ENCODE measurements at places on chromosomes 12 and 14.

DNA sequence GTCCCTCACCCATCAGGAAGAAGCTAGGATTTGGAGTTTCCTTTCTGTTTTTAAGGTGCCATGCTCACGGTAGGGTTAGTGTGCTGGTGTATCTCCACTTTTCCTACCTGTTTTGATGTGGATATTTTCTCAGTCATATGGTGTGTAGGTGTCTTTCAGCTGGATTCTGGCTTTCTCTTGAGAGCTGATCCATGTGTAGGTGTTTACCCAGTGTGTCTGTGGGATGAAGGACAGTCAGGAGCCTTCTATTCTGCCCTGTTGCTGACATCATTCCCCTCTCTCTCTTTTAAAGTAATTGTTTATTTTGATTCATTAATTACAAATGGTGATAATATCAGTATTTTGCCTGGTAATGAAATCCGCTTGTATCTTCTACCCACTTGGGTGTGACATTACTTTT is 22.8 kb downstream of the TMX1 start:
- DNase-seq = no peak

- no peak for DNase-seq
Measured at GRCh38 chr12:41362510-41362909, 174.4 kb downstream of the PDZRN4 start.

DNA sequence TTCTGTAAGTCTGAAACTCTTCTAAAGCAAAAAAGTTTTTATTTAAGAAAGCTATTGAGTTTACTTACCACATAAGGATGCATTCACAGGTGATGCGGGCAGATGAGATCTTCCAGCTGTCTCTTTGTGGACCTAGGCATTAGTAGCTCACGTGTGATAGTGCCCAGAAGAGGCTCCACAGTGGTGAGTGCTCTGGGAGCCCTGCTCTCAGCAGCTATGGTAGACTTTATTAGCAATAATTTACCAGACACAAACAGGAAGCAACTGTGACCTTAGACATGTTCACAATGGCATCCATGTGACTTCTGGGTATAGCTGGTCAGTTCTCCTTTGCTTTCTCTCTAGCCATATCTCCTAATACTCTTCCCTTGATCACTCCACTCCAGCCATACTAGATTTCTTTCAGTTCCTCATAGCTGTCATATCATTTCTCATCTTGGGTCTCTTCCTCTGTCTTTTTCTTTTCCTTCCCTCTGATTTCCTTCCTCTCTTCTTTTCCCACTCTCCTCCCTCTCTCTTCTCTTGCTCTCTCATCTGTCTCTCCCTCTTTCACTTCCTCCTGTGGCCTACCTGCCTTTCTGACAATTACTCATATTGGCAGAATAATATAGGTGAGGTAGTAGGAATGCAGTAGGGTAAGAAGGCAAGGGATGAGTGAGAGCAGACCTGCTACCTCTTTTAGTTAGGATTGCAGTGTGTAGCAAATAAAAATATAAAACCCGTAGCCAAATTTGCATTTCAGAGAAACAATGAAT is 75.2 kb upstream of the SCAF11 start:
- DNase-seq = no peak

GRCh38 chr14:41225433-41225832 is 381.2 kb upstream of the LRFN5 start:
- no peak for DNase-seq

DNA sequence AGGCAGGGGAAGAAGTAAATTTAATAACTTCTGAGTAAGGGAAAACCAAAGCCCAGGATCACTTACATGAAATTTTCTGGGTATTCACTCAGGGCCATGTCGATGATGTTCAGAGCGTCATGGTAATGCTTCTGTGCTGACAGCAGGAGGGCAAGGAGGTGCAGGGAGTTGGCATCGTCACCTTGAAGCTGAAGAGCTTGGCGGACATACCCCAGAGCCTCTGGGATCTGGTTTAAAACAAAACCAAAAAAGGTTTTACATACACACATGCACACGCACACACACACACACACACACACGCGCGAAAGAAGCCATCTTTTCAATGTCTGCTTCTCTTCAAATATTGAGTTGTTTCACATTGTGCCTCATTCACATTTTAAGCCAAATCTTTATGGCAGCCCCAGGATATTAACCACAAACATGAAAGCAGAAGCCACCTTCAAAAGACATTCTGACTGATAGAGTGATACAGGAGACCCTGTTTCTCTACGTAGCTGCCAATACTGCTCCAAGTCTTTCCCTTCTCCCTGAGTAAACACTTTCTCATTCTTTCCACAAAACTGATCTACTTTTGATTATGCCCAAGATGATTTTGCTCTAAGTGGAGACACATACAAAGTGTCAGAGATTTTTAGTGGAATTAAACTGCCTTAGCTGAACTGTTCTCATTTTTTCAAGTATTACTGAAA is 172.1 kb downstream of the TTC7B start:
- DNase-seq = no peak

DNA sequence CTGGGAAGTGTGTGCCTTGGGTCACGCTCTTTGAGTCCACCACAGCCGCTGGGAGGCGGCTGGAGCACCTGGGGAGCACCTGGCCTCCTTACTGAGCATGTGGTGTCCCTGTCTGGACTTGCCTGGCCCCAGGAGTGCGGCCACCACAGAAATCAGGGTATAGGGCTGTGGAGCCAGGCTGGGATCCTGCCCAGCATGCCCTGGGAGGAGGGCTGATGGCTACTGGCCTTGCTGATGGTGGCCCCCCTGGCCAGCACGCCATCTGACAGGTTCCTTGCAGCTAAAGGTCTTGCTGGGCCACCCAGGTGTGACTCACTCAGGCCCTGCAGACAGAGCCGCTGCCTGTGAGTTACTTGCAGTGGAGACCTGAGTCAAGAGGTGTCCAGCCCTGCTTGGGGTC is 6.0 kb downstream of the ULK1 start:
- no peak for DNase-seq

DNA sequence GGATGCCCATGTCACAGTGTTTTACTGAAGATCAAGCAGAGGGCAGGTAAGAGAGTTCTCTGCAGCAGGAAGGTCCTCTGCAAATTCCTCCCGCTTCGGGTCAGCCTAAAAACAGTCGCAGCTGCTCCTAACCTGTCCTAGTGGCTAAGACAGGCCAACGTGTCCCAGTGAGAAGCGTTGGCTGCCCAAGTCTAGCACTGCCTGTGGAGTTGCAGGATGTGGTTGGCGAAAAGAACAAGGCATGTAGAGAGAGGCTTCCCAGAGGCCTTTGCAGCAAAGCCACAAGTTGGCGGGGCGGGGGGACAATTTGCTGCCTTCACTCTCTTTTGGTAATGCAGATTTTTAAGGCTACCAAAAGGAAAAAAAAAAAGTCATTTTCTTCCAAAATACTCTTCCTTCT is 340.1 kb downstream of the BCL11B start:
- DNase-seq = peak; percentile 52

DNA sequence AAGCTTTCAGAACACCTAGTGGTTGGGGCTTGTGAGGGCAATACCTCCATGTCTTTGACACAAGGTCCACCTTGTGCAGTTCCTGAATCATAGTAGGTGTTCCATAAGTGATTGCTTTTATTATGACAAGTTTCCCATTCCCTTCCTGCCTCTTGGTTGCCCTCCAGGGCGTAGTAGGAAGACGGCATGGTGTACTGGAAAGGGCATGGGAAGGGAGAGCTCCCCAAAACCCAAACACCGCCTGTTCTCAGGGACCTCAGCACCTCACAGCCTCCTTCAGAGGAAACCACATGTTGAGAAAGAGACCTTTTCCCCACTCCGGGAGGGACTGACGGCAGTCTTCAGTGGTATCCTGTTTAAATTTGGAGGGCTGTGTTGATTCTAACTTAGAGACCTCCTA is 21.1 kb downstream of the EVL start:
- no peak for DNase-seq

GRCh38 chr12:115916910-115917668 is 360.4 kb downstream of the MED13L start:
- DNase-seq = peak; percentile 62

DNA sequence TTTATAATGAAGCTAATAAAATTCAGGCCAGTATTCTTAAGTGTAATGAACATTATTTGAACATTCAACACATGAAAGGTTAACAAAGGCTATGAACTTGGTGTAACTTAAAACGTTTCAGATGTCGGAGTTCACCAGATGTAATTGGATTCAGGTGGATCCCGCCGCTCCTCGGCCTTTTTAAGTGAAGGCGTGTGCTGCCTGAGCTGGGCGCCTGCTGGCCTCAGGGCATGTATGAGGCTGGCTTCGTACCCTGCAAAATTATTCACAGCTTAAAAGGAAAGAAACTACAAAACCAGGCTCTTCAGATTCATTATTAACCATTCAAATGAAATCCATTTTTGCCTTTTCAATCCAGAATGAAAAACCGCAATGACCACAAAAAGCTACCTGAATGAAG is 69.9 kb downstream of the WIF1 start:
- no peak for DNase-seq

DNA sequence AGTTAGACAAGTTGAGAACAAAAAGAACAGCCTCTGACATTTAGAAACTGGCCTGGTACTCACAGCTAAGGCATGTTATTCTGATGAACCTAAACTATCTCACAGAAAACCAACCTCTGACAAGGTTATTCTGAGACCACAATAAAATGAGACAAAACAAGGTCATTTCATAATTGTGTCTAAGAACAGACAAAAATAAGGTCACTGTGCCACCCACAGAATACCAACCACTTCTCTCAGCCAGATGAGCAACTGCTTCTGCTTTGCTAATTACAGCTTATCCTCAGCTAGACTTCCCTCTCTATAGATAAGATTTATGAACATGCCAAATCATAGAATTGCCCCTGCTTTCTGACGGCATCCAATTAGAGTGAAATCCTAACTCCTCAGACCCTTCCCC is 52.2 kb upstream of the CRACR2A start:
- DNase-seq = no peak

DNA sequence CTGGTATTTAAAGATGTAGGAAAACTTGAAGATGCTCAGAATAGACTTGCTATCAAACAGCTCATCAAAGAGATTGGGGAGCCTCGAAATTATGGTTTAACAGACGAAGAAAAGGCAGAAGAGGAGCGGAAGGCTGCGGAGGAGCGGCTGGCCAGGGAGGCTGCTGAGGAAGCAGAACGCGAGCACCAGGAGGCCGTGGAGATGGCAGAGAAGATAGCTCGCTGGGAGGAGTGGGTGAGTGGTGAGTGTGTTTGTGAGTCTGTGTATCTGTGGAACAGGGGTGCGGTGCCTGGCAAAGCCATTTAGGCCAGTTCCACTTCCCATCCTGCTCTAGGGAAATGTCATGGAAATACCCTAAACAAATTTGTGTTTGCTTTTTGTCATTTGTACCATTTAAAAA is 19.2 kb upstream of the PAPOLA start:
- no peak for DNase-seq

GRCh38 chr12:56873382-56873781 is 60.8 kb downstream of the SDR9C7 start:
- no peak for DNase-seq

DNA sequence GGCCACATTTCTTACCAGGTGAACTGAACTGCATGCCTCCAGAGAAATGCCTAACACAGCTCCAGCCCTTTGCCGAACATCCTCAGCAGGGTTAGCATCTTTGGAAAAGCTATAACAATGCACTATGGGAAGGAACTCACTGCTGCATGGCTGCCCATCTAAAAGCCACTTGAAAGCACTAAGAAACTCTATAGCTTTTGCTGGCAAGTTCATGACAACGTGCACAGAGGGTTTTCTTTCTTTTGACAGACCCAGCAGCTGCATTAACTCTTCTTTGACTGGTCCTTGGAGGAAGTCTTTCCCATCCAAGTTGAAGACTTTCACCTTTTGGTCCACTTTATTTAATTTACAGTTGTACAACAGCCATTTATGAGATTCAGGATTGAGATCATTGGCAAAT is 5.3 kb downstream of the TRMT5 start:
- DNase-seq = no peak

DNA sequence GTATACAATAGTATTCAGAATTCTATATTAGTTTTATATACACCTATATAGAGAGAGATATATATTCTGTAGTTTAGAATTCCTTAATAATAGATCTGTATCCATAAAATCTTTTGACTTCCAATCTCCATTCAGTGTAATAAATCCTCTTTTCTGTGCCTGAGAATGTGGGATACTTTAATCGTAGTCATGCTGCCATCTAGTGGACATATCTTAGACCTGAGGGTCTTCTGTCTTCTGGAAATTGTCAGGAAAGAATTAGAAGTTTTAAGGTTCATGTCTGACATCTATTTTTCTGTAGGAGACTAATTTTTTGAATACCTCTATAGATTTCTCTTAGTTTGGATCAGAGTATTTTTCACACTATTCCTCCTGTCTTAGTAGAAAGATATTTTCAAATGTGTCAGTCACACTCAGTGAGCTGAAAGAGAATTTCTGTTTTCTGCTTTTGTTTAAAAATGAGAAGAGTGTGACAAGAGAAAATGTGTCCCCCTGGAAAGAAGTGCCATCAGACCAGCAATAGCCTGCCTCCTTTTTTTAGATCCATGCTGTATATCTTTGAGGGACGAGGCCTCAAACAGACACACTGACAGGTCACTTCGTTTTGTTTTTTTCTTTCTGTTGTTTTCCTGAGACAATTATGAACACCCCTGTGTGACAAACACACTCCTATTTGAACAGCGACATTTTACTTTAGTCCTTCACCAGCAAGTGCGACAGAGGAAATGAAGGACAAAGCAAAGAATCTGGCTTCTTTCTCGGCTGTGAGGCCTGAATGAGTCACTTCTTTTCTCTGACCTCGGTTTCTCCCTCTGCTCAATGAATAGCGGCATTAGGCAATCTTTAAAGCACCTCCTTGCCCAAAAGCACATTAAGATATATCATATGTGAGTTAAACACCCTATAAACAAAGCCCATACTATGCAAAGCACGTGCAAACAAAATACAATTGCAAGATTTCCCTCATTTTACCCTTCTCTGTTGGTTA is 96.3 kb downstream of the GALC start:
- DNase-seq = no peak

DNA sequence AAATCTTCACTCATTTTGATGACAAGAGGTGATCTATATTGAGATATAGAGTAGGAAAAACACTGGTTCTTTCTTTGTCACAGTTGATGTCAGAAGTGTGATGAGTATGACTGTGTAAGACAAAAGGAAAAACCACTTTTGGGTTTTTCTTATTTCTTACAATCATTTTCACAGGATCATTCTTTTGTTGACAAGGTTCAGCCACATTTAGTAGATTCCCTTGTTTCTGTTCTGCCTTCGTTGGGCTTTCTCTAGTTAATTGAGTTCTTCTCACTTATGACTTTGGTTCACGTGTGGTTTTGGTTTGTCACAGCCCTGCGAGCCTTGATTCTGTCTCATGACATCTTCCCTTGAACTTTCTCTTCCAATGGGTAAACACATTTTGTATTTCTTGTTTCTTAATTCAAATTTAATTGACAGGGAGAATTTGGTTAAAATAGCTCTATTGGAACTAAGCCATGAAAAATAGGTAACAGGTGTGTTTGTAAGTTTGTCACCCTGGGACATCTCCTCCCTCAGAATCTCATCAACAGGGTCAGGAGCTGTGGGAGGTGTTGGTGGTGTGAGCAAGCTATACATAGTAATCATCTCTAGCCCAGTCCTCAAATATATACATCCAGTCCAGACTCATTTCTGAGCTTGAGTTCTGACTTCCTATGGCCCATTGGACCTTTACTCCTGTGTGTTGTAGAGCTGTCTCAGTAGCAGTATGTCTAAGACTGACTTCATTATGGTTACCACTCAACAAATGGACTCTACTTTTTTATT is 255.3 kb downstream of the BMP4 start:
- no peak for DNase-seq

All from activated naive CD8-positive, alpha-beta T cell treated with anti-CD3 and anti-CD28 coated beads for 36 hours (primary cell).